ENCODE measurements at places on chromosomes 7 and 10.
A peak's percentile ranks its signal among the peaks of the same experiment; 100 is the strongest.

DNA sequence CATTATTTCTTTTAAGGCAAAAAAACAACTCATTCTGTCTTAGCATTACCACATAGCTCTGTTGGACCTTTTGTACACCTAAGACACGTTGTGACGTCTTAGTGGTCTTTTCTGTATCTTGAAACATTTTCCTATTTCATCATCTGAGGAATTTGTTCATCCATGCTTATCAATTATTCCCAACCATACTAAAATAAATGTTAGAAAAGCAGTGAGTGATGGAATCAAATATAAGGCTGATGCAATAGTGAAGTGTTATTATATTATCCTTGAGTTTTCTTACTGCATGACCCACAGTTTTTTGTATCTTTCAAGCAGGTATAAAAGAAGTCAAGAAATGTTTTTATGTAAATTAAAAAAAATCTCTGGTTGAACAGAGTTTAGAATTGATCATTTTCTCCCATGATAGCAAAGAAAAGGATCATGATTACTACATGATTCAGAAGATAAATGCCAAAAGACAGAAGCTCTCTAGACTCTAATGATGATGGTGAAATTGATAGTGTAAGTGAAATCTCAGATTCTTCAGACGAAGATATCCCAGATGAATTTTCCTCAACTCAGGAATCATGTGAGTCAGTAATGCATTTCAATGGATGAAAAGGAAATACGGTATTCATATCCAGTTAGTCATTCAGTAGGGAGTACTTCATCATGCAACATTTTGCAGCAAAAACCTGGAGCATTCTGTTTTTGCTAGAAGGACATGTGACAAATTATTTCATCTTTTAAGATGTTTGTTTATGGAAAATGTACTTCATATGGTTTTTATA lies 51.4 kb downstream of the CELF2 start:
- no peak for DNase-seq

GRCh38 chr10:68336754-68337351 lies 4.1 kb upstream of the PBLD start:
- no peak for DNase-seq

DNA sequence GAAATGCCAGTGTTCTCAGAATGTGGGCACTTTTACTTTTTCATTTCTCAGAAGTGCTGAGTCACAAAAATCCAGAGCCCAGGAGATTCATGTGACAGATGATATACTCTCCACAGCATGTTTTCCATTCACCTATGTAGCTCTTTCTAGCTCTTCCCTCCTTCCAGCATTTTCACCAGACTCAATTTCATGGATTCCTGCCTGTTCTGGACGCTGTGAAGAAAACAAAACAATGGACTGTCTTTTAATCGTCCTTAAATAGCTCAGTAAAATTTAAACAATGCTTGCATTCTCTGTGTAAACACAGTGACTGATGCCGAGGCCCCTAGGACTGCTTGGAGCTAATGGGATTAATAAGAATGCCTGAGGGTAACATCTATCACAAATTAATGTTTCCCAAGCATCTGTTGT lies 25.5 kb downstream of the ZNF713 start:
- DNase-seq, result peak; percentile 19

DNA sequence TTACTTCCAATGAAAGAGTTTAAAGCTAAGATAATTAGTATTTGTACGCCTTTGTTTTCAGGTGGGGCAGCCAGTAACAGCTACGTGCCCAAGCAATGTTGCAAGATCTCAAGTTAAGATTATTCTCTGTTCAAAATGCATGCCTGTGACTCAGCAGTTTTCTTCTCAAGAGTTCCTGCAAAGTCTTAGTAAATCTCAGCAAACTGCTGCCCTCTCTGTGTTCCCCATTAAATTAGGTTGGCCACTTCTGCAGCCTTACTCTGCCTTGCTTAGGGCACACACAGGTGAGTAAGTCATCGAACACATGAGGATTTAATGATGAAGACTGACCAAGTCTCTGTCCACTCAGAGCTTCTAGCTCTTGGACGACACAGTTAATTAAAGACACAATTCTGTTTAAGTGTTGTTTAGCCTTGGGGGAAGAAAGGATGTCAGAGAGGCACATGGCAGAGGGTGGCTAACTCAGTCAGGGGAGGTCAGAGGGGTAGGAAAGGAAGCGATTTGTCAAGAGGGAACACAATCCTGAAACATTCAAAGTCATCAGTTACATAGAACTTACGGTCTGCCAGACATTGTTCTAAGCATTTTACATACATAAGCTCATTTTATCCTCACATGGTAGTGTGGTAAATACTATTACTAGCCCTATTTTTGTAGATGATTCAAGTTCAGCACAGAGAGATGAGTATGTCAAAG lies 20.2 kb upstream of the SLC35G1 start:
- DNase-seq, result peak; percentile 10

DNA sequence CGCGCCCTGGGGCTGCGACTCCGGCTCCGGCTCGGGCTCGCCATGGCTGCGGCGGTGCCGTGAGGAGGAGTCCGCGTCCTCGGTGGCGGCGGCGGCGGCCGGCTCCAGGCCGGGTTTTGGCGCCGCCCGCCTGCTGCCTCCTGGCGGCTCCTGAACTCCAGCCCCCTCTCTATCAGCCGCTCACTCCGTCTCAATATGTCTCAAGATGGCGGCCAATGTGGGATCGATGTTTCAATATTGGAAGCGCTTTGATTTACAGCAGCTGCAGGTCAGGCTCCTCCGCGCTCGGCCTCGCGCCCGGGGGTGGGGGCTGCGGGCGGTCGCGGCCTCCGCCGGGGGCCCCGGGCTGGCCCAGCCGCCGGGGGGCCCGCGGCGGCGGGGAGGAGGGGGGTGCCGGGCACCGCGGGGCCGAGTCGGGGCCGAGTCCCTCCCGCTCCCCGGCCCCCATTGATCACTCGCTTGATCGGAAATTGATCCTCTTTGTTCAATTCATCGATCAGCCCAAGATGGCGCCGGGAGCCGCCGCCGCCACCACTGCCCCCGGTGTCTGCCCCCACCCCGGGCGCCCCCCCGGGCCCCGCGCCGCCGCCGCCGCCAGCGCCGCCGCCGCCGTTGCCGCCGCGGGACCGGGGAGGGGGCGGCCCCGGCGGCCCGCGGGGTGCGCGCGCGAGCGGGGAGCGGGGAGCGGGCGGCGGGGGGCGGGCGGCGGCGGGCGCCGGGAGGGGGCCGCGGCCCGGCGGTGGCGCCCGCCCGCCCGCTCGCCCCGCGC lies 1.4 kb upstream of the CUX1 start:
- DNase-seq, result peak; percentile 67

DNA sequence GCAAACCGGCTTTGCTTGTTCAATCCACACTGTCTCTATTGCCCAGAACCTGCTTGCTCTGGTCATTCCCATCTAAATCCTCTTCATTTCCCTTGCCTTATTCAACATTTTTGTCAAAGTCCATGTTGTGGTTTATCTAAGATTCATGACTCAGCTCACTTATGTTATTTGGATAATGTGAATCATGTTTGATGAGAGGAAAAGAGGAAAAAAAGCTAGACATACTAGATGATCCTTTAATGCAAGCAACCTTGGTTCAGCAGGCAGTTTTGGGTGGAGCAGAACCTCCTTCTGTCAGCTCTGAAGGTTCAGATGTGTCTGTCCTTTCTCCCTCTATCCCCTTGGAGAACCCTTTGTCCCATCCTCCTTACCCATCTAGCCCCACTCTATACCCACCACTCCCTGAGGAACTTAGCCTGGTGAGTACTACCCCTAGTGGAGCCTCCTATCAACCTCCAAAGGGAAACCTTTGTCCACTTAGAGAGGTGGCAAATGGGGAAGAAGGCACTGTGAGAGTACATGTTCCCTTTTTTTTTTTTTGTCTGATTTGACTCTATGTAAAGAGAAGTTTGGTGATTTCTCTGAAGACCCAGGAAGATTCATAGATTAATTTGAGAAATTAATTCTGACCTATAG lies 2.1 kb upstream of the SAMD9L start:
- no peak for DNase-seq

DNA sequence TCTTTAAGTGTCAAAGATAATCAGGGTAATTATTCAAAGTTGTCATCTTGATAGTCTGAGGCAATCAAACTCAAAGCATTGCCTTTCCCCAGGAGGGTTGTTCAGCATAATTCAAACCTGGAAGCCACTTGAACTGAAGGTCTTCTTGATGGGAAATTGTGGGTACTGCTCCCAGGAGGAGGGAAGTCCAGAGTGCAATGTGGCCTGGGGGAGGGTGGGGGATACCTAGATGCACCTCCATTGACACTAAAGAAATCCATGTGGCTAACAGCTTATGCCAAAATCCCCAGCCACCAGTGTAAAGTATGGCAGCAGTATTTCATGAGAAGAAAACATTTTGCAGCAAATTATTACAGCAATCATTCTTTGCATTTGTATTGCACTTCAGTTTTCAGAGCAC lies 114.9 kb downstream of the STRA8 start:
- DNase-seq, result no peak

- peak; percentile 40 for DNase-seq
These were observed 6.8 kb downstream of the POLM start for GRCh38 chr7:44075296-44076075.

- DNase-seq, result no peak
These were observed 2.3 kb downstream of the LRRTM3 start for GRCh38 chr10:66927971-66928770.

DNA sequence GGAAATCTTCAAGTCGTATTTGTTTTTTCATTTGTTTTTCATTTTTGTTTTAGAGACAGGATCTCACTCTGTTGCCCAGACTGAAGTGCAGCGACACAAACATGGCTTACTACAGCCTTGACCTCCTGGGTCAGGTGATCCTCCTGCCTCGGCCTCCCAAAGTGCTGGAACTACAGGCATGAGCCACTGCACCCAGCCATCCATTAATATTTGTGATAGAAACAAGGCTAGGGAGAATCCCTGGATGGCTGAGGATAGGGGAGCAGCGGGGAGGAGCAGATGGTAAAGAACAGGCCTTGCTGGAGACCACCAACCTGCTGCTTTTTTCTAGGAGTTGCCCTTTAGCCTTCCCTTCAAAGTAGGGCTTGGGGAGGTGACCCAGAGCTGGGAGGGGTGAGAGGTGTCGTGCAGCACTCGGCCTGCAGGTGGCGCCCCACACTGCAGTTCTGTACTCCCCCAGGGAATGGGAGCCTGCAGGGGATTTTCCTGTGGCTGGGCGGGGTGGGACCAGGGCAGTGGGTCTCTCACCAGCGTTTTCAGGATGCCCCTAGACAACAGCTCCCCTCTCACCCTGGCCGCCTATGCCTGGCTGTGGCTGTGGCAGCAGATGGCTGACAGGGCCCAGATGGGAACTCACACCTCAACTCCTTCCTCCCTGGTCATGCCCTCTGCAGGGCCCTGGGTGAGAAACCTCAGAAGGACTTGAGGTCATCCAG lies 12.6 kb upstream of the CDH23 start:
- peak; percentile 40 for DNase-seq

DNA sequence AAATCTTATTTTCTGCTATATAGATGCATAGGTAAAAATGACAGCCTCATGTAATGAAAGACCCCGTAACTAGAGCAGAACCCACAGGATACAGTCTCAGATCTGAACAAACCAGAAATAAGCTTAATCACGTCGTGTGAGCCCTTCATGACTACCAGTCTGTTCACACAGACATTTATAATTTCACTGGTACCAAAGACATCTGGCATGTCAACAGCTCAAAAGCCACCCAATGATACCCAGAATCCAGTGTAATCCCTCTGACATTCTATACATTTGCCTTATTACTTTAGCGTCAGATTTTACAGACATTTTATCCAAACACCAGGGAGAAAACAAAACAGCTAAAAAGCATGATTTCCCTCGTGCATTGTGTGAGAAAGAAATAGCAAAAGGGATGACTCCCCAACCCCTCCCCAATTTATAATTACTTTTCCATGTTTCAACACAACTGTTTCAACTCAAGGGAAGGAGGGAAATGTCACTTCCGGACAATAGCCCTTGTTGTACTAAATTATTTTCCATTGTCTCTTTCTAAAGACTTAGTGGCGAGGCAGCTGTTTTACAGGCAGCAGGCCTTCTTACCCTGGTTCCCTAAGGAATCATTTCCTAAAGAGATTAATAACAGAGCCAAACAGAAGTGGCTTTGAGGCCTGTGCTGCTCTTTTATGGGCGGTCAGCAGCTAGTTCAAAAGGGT lies 33.2 kb downstream of the DOCK4 start:
- no peak for DNase-seq

DNA sequence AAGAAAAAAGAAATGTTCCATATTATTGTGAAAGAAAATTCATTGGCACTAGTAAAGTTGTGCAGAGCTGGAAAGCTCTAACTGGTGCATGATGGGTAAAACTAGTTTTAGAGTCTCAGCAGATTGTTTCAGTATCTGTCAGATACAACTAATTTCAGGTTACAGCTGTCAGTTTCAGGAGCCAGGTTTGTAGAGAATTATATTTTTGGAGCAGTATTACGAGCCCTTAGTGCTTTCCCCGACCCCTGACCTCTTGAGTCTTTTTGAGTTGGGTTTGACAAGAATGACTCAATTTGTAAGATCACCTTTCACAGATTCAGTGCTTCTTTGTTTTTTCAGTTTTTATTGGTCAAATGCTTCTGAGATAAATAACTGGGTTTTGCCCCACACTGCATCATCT lies 366.4 kb upstream of the PLXDC2 start:
- DNase-seq, result no peak

GRCh38 chr10:12835709-12836108 lies 165.8 kb downstream of the CCDC3 start:
- DNase-seq, result no peak

GRCh38 chr10:116766837-116767634 lies 24.7 kb upstream of the HSPA12A start:
- DNase-seq, result peak; percentile 80

DNA sequence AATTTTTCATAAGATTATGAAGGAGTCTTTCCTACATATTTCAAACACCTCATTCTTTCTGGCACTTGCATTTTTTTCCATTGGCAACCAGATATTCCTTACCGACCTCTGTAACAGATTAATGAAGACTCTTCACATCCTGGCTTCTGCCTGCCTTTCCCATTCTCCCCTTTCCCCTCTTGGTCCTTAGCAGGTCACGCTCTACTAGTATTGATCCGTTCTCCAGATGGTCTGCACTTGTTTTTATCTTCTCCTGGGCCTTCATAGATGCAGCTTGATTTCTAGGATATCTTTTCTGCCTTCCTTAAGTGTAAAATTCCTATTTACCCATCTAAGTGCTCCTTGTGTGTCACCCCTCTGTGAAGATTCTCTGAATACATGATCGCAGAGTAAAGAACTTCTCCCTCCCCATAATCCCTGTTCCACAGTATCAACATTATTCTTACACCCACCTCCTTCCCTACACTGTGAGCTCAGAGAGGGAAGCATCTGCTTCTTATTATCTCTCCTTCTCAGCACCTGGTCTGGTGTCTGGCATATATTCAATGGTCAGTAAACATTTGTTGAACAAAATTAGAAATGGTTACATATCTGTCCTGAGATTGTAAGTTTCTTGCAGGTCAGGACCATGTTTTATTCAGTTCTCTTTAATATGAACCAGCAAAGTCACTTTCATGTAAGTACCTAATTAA lies 654.2 kb downstream of the REEP3 start:
- no peak for DNase-seq

GRCh38 chr10:32980558-32981468 lies 22.8 kb upstream of the ITGB1 start:
- DNase-seq, result peak; percentile 100

DNA sequence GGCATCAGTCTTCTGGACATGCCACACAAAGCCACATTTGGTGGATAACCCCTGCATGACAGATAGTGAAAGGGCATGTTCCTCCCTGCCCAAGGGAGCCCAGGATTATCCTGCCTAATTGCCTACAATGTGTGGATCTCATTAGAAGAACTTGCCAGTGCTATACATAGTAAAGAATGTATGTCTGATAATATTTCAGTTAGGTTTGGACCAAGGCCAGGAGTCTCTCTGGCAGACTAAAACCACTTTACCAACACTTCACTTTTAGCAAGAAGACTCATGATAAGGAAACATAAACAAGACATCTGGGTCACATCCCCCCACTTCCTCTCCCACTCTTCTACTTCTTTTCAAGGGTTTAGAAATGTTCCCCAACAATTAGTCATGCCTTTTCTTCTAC lies 196.7 kb downstream of the MTERF1 start:
- DNase-seq, result no peak

All from Caki2 (cell line).